Stimulated activated CD8-positive, alpha-beta memory T cell treated with anti-CD3 and anti-CD28 coated beads, Interleukin-7, amount 100 ng/mL, for 1 hour (primary cell): ENCODE measurements at places on chromosomes 13 and 19.

DNA sequence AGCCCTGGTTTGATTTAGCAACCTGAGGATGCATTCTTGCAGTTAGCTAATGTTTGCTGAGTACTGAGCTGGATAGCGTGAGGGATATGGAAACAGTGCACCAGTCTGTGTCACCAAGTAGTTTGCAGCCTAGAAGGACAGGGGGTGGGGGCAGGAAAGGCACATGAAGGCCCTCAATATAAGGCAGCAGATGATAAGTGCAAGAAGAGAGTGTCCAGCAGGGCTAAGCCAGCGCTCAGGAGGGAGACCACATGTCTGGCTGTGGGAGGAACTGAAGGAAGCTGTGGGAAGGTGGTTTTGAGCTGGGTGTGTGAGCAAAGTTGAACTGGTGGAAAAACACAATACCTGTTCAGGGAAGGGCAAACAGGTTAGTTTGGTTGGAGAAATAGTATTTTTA lies 1.7 kb downstream of the CXCL17 start:
- DNase-seq, result no peak

GRCh38 chr13:59094181-59094580 lies 1069.5 kb downstream of the DIAPH3 start:
- no peak for DNase-seq

DNA sequence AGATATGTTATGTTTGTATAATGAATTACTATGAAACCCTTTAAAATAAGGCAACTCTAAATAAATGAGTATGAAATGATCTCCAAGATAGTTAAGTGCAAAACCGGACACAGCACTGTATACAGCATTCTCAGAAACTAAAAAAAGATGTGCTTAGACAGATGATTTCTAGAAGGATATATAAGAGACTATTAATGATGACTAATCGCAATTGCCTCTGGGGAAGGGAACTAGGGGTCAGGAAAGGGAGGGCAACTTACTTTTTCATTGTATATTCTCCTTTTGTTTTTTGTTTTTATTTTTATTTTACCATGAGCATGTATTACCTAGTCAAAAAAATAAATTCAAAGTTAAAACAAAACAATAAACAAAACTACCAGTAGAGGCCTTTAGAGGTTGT lies 12.8 kb downstream of the PEG3 start:
- DNase-seq, result no peak

DNA sequence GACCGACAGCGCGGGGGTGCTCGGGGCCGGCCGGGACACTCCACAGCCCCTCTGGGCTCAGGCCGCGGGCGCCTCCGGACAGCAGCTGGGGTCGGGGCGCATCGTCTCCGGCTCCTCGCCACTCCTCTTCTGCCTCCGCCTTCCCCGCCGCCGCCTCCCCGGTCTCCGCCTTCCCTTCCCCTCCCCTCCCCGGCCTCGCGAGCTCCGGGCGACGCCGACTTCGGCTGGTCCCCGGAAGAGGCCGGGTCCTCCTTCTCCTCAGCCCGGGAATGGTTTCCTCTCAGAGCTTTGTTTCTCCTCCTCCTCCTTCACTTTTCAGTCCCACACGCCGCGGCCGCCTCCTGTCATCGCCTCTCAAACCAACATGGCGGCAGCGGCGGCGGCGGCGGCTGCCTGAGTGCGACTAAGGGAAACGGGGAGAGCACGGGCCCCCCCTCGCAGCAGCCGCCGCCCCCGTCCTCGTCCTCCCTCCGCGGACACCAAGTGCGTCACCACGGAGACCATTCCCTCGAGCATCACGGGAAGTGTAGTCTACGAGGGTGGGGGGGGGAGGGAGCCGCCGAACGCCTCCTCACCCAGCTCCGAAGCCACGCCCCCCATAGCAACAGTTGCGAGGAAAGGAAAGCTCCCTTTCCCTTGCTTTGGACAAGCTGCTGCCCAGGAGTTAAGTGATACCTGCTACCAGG lies at the start of gene UBL3:
Gene UBL3, minus strand, starts transcription at position 405 of the 686 bp plus-strand sequence. CDS start 1,079 bp downstream, outside the sequence.
- peak; percentile 88 for DNase-seq

DNA sequence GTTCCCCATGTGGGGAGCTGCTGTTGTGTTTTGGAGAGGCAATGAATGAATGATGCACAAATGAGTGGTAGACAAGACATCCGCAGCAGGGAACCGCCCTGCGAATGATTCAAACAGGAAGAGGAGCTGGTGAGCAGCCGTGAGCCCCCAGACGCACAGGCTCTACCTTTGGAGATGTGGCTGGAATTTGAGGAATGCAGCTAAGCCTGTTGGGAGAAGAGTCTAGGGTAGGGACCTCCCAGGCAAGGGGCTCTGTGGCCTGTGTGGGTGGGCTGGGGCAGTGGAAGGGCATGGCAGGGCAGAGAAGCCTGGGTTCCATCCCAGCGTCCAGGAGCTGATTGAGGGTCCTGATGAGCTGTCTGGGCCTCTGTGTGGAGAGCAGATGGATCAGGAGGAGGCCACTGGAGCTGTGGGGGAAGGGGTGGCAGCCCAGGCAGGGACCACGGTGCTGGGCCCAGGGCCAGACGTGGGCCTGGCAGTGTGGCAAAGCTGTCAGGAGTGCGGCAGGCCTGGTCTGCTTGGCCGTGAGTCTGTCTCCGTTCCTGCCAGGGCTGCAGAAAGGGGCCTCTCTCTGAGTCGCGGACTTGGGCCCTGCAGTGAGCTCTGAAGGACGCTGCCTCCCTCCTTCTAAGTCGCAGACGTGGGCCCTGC lies 41.8 kb upstream of the DCUN1D2 start:
- DNase-seq, result no peak

- DNase-seq, result no peak
Measured at GRCh38 chr19:2888731-2889224, 11.9 kb upstream of the ZNF57 start.

DNA sequence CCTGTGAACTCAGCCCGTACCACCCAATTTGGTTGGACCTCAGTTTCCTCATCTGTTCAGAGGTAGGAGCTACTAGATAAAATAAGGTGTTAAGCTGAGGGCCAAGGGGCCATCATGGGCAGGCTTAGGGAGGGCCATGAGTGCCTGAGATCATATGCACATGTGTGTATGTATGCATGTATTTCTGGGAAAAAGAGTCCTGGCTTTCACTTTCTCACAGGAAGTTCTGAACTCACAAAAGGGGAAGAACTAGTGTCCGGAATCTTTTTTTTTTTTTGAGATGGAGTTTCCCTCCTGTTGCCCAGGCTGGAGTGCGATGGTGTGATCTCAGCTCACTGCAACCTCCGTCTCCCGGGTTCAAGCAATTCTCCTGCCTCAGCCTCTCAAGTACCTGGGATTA lies 18.9 kb downstream of the TGFB1 start:
- no peak for DNase-seq

DNA sequence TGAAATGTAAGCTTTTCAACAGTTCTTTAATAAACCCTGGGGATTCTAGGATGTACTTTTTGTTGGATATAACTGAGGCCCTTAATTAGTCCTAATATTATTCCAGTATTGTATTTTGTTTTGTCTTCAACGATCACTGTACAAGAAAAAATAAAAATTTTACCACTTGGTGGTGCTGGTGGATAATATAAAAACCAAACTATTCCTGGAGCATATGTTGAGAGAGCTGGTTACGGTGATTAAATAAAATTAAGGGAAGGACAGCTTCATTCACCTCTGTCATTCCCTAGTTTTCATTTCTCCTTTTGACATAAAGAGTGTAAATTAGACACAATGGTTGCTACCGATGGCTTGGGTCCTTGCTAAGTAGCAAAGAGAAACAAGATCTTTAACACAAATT lies 598.6 kb upstream of the PCDH20 start:
- DNase-seq, result no peak

DNA sequence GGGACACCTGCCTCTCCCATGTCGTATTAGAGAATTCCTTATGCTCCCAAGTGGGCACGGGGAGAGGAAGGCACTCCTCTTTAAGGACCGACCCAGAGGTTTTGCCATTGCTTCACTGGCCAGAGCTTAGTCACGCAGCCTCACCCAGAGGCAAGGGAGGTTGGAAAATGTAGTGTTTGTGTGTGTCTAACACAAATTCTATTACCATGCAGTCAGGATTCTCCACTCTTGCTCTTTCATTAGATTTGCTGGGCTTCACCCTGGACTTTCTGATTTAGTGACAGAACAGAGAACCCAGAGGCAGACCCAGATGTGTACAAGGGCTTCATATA lies 14.6 kb upstream of the NCCRP1 start:
- no peak for DNase-seq

DNA sequence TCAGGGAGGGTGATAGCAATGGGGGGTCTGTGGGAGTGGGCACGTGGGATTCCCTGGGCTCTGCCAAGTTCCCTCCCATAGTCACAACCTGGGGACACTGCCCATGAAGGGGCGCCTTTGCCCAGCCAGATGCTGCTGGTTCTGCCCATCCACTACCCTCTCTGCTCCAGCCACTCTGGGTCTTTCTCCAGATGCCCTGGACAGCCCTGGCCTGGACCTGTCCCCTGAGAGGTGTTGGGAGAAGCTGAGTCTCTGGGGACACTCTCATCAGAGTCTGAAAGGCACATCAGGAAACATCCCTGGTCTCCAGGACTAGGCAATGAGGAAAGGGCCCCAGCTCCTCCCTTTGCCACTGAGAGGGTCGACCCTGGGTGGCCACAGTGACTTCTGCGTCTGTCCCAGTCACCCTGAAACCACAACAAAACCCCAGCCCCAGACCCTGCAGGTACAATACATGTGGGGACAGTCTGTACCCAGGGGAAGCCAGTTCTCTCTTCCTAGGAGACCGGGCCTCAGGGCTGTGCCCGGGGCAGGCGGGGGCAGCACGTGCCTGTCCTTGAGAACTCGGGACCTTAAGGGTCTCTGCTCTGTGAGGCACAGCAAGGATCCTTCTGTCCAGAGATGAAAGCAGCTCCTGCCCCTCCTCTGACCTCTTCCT lies 9.3 kb upstream of the CEACAM7 start:
- no peak for DNase-seq

DNA sequence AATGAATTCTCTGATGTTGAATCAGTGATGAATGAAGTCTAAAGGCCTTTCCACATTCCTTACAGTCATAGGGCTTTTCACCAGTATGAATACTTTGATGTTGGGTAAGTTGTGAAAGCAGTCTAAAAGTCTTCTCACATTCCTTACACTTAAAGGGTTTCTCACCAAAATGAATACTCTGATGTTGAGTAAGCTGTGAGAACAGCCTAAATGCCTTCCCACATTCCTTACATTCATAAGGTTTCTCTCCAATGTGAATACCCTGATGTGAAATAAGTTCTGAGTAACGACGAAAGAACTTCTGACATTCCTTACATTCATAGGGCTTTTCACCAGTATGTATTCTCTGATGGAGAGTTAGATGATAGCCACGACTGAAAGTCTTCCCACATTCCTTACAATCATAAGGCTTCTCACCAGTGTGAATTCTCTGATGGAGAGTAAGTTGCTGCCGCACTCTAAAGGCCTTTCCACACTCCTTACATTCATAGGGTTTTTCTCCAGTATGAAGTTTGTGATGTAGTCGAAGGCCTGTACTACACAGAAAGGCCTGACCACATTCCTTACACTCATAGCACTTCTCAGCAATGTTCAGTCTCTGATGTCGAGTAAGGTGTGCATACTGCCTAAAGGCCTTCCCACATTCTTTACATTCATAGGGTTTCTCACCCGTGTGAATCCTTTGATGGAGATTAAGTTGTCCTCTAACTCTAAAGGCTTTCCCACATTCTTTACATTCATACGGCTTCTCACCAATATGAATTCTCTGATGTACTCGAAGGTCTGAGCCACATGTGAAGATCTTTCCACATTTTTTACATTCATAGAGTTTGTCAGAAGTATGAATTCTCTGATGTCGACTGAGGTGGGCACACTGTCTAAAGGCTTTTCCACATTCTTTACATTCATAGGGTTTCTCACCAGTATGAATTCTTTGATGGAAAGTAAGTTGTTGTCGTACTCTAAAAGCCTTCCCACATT lies 19.9 kb downstream of the ZFP30 start:
- DNase-seq, result no peak

GRCh38 chr13:67554746-67555452 lies 324.8 kb upstream of the PCDH9 start:
- no peak for DNase-seq

- DNase-seq, result no peak
Measured at GRCh38 chr13:83372786-83373185, 509.5 kb downstream of the SLITRK1 start.

- no peak for DNase-seq
Measured at GRCh38 chr13:34667286-34668218, 274.5 kb upstream of the NBEA start.

GRCh38 chr13:44842158-44842557 lies 147.1 kb downstream of the NUFIP1 start:
- no peak for DNase-seq

DNA sequence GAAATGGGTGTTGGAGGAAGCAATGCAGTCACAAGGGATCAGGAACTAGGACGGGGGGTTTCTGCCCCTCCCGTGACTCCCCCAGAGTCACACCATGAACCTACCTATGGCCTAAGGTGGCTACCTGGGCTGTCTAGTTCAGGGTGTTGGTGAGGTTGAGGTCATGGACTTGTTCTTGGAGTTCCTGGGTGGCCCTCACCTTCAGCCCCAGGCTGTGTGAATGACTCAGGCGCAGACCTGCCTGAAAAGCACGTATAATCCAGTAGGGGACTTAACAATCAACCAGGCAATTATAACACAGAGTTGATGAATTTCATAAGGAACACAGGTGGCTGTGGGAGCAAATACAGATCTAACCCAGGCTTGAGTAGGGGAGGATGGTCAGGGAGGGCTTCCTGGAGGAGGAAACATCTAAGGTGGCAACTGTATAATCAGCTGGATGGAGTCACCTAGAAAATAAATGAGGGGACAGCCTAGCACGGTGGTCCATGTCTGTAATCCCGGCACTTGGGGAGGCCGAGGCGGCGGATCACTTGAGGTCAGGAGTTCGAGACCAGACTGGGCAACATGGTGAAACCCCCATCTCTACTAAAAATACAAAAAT lies 25.6 kb upstream of the ADGRE1 start:
- no peak for DNase-seq

DNA sequence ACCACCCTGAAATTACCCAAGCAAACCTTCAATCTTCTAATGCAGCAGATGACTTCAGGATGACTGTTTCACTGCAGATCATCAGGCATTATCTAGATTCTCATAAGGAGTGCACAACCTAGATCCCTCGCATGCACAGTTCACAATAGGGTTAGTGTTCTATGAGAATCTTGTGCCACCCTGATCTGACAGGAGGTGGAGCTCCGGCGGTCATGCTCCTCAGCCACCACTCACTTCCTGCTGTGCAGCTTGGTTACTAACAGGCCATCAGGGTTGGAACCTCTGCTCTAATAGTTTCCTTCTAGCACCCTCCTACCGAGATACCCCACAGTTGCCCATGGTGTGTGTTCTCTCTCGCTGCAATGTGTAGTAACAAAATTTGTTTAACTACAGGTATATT lies 442.8 kb downstream of the FGF14 start:
- no peak for DNase-seq
